ENCODE measurements at places on chromosomes 6 and 20.
A peak's percentile ranks its signal among the peaks of the same experiment; 100 is the strongest.

GRCh38 chr6:127969701-127970100, 68.8 kb upstream of the THEMIS start:
- no peak for DNase-seq

DNA sequence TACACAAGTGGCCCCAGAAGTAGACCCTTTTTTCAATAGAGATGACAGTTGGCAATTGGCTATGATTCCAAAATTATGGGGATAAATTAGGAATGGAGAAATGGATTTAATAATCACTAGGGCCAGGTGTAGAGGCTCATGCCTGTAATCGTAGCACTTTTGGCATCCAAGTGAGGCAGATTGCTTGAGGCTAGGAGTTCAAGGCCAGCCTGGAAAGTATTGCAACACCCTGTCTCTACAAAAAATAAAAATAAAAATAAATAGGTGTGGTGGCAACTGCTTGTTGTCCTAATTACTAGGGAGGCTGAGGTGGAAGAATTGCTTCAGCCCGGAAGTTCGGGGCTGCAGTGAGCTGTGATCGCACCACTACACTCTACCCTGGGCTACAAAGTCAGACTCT, 60.0 kb downstream of the BMP2 start:
- no peak for DNase-seq

- no peak for DNase-seq
Measured at GRCh38 chr6:20771409-20771808, 237.2 kb downstream of the CDKAL1 start.

- DNase-seq: no peak
Measured at GRCh38 chr20:11920083-11920482, 2.4 kb downstream of the BTBD3 start.

GRCh38 chr6:41546475-41546865, 289 bp downstream of the FOXP4 start:
- DNase-seq: peak; percentile 38

GRCh38 chr20:46011631-46012482, 3.1 kb downstream of the MMP9 start:
- DNase-seq: no peak

DNA sequence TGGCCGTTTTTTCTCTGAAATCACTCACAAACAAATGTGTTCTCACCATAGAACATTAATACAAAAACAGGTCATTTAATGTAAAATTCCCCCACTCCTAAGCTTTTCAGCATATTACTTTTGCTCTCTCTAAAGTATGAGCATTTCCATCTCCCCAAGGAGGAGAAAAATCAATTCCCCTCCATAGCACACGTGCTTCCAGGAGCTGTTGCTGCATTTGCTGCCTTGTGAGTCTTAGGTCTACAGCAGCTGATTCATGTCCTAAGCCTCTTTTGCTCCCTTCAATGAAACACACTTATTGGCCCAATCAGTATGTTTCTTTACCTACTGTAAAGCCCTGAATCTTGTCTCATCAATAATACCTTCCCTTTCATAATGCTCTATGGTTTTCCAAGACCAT, 6.4 kb upstream of the COL9A1 start:
- no peak for DNase-seq

GRCh38 chr6:40295251-40295950, 291.8 kb downstream of the LRFN2 start:
- DNase-seq: no peak

DNA sequence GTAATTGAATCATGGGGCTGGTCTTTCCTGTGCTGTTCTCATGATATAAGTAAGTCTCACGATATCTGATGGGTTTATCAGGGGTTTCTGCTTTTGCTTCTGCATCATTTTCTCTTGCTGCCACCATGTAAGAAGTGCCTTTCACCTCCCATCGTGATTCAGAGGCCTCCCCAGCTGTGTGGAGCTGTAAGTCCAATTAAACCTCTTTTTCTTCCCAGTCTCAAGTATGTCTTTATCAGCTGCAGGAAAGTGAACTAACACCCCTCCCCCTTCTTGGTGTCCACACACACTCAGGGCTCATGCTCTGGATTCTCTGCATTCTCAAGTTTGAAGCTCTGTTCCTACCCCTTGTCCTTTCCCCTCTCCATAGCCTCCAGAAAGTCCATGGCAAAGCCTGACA, 107.1 kb downstream of the THBS2 start:
- no peak for DNase-seq

- no peak for DNase-seq
Measured at GRCh38 chr20:57469418-57470211, 55.3 kb downstream of the CTCFL start.

- no peak for DNase-seq
Measured at GRCh38 chr6:167733740-167734661, 92.7 kb upstream of the AFDN start.

- DNase-seq: no peak
Measured at GRCh38 chr6:79450984-79451383, 86.2 kb downstream of the LCA5 start.

GRCh38 chr6:29762781-29763214, 39.6 kb downstream of the HLA-F start:
- no peak for DNase-seq

DNA sequence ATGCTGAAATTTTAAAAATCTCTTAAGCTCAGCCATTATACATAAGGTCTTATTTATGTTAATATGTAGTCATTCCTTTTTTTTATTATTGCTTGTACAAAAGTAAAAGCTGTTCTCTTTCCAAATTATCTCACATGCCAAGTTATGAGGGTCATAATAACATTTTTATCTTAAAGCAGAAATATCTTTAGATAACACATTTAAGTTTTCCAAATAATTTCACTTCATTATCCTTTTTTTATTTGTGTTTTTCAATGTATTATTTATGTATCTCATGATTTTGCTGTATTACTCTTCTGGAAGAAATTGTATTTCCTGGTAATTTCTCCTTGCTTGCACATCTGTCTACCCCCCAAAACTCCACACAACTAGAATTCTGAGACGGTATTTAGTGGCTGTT, 461.1 kb upstream of the SOX4 start:
- DNase-seq: no peak

GRCh38 chr6:157494132-157494710, 113.2 kb downstream of the ZDHHC14 start:
- DNase-seq: no peak

GRCh38 chr20:50213531-50214106, 23.0 kb downstream of the CEBPB start:
- DNase-seq: no peak

GRCh38 chr6:76790045-76790796, 673.1 kb downstream of the HTR1B start:
- DNase-seq: no peak

- DNase-seq: no peak
Measured at GRCh38 chr20:37407019-37407566, 61.2 kb downstream of the SRC start.

DNA sequence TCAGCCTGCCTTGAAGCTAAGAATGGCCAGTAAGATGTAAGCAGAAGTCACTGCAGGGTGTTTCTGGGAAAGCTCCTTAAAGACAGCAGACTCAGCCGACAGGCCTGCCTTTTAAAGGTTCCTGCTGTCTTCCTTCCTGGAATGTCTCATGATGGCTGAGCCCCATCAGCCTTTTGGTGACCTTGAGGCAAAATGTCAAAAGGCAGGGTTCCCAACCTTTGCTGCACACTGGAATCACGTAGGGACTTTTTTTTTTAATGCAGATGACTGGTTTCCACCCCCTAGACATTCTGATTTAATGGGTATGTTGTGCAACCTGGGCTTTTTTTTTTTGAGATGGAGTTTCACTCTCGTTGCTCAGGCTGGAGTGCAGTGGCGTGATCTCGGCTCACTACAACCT, 11.6 kb downstream of the MDGA1 start:
- DNase-seq: no peak

- DNase-seq: no peak
Measured at GRCh38 chr6:81950877-81951276, 198.4 kb upstream of the TENT5A start.

- DNase-seq: no peak
Measured at GRCh38 chr6:126905917-126906316, 212.6 kb upstream of the RSPO3 start.

DNA sequence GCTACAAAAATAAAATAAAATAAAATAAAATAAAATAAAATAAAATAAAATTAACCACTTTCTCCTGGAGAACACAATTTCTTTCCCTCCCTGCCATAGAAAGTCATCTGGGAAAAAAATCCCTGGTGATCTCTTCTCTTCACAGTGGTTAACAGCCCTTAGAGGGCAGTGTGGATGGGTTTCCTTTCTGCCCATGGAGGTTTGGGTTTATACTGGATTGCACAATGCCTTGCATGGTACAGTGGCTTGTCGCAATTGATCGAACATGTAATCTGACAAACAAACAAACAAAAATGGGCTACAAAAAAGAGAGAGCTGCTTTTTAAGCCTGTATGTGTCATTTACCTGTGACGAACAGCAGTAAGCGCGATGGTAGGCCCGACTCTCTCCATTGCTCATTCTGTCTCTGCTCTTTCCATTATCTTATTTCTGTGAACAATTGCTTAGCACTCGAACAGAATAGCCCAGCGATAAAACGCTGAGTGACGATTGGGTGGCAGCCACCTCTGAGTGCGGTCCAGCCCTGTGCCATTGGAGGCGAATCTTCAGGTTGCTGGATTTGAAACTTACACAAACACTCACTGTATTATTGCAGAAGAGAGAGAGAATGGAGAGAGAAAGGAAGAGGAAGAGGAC, 166.1 kb downstream of the CD83 start:
- DNase-seq: no peak

DNA sequence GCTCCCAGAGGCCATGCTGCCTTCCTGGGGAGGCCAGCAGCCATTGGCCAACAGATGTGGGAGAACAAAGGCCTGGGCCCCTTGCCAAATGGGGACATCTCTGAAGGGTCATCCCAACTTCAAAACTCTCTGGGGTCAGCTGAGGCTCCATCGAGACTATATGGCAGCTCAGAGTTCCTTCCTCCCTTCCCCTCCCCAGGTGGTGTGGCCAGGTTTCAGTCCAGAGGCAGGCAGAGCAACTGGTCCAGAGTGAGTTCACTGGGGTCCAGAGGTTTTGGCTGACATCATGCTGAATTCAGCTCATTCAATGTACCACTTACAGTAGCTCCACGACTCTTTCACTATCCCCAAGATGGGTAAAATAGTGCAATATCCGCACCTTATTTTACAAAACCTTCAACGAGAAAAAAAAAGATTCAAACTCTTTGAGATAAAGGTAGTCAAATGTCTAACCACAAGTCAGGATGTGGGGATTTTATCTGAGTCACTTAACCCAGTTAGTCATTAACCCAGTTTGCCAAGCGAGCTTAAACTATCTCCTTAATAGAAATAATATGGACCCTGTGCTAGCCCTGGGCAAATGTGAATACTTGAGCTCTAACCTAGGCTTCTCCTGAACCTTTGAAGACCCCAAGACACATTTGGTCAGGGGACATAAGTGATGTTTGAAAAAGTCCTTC, 108.4 kb upstream of the PLEKHG1 start:
- DNase-seq: no peak

DNA sequence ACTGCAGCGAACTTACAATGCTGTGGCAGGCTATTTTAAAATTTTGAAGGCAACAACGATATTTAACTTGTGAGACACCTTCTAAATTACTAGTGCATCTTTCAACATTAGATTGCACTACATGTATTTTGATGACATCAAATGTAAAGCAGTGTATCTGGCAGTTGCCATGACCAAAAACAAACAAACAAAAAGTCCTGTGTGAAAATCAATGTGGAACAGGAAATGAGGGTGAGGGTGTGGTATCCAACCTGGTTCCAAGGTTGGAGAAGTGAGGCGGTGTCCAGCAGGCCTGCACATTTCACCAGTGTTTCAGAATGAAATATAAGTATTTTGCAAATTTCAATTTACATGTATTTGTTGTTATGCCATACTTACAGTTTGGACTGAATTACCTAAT, 112.0 kb downstream of the LAMP5 start:
- no peak for DNase-seq

- DNase-seq: no peak
Measured at GRCh38 chr6:154986787-154987235, 8.3 kb upstream of the TIAM2 start.

DNA sequence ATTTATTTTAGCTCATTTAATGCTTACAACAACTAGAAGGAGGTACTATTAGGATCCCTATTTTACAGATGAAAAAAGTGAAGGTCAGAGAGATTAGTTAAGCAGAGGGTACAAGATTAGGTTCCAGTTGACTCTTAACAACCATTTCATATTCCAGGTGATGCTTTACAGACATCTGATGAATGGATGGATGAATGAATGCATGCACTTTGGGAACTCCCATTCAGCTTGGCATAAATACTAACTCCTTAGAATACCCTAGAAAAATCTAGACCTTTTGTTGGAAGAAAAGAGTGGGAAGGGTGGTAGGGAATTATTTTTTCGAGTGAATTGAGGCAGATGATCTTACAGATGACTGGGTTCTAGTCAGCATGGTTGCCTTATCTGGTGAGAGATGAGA, 746 bp upstream of the SNRPB2 start:
- no peak for DNase-seq

- DNase-seq: no peak
Measured at GRCh38 chr6:152695372-152696045, 2.2 kb upstream of the MYCT1 start.

GRCh38 chr6:112481211-112481610, 134.1 kb downstream of the RFPL4B start:
- DNase-seq: no peak

DNA sequence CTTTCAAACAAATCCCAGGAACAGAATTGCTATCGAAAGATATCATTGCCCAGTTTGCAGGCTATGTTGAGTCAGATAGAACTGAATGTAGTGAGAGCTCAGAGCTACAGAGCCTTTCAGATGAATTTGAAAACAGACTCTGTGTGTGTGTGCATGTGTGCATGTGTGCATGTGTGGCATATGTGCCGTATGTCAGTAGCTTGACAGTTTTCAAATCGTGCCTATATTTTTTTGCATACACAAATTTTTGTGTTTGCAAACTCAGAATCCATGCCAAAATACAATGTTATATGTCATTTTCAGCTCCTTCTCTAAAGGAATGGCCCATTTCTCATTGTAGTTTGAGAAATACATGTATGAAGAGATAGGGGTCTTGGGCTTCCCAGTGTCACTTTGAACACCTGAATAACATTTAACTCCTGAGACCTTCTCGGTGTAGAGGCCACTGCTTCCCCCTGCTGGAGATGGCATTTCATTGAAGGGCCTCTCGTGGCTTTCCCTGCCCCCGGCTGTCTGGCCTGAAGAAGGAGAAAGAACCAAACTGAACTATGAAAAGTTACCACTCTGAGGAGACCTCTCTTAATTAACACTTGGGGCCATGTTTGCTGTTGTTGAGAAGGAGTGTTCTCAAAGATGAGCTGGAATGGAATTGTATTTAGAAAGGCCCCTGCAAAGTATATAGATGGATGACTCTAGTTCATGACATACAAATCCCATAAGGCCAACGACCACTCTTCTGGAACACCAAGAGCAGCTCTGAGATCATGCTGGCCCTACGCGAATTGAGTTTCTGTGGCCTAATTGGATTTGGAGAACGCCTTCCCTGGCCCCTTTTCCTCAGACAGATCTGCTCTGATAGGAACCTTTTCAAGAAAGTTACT, 58.7 kb downstream of the VAPB start:
- peak; percentile 27 for DNase-seq

GRCh38 chr6:35601331-35602132, 87.2 kb downstream of the FKBP5 start:
- peak; percentile 45 for DNase-seq

Measured in activated T-cell treated with anti-CD3 and anti-CD28 coated beads for 24 hours (primary cell).